AG04450 (cell line): ENCODE measurements at places on chromosomes 13 and 19. TPM values are rescaled to one million over a fixed set of nuclear protein-coding genes. Genes with fewer than 3 reads are reported as not detected.

DNA sequence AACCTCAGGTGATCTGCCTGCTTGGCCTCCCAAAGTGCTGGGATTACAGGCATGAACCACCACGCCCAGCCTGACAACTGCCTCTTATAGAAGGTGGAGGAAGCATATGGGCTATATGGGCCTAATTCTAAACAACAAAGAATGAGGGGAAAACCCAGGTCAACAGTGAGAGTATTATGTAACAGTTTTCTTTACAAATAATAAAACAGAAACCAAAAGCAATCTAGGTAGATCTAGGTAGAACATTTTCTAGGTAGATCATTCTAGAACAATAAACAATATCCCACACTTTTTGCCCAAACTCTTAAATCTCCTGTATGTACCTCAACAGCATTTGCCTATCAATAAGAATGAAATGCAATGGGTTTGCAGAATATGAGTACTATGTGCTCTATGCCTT lies 267.4 kb downstream of the ABCC4 start:
- no peak for DNase-seq

DNA sequence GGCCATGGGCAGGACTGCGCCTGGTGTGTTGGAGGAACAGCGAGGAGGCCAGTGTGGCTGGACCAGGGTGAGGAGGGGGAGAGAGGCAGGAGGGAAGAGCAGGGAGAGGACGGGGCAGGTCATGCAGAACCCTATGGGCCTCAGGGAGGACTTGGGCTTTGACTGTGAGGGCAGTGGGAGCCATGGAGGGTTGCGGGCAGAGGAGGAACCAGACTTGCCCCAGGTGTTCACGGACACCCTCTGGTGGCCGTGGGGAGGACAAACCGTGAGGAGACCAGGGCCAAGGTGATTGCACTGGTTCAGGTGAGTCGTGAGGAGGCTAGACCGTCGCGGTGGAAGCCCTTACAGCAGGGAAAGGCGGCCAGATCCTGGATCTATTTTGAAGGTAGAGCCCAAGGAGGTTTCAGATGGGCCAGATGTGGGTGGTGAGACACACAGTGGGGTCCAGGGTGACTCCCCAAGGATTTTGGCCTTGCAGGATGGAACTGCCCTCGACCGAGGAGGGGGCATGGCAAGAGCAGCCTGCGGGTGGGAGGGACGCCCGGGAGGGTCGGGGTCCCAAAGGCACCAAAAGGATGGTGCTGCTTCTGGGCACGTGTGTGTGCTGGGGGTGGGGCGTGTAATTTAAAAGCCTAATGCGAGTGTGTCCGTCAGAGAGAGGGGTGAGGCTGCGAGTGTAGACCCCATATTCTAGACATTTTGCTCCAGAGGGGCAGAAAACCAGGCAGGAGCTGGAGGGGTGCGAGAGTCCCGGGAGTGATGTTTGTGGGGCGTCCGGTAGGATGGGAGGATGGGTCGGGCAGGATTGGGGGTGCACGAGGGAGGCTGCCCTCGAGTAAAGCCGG lies 2.7 kb upstream of the REXO1 start:
- DNase-seq: no peak

DNA sequence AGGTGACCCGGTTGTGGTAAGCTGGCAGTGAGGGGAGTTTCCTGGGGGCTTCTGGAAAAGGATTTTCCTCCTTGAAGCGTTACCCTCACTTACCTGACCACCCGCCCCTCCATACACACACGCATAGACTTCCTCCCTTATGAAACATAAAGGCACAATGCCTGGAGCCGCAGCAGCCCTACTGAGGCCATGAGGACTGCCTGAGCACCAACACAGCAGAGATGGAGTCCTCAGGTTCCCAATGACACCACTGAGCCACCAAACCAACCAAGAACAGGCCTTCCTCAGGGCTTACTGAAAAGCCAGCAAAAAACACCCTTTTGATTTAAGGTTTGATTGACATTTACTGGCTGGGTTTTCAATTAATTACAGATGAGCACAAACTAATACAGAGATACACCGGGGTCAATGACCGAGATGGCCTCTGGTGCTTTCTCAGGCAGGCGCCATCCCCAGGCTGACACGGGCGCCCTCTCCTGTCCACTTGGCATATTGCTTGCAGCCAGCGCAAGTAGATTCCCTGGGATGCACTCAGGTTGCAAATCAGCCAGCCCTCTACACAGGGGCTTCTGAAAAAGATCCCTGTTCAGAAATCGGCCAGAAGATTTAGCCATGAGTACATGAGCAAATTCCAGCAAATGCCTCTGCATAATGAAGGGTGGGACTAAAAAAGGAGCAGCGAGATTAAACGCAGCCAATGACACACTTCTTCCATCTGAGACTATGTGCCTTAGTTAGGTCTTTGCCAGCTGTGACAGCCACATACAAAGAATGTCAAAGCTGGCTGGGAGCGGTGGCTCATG lies 14.8 kb downstream of the OPA3 start:
- no peak for DNase-seq

Gene APOC4
- not detected in 2 replicates for polyA plus RNA-seq
